CD4-positive, alpha-beta memory T cell (primary cell): ENCODE measurements at places on chromosomes 1 and 21.
A peak's percentile ranks its signal among the peaks of the same experiment; 100 is the strongest.

- no peak for DNase-seq
These were observed 18.2 kb downstream of the ADAR start for GRCh38 chr1:154589780-154590179.

DNA sequence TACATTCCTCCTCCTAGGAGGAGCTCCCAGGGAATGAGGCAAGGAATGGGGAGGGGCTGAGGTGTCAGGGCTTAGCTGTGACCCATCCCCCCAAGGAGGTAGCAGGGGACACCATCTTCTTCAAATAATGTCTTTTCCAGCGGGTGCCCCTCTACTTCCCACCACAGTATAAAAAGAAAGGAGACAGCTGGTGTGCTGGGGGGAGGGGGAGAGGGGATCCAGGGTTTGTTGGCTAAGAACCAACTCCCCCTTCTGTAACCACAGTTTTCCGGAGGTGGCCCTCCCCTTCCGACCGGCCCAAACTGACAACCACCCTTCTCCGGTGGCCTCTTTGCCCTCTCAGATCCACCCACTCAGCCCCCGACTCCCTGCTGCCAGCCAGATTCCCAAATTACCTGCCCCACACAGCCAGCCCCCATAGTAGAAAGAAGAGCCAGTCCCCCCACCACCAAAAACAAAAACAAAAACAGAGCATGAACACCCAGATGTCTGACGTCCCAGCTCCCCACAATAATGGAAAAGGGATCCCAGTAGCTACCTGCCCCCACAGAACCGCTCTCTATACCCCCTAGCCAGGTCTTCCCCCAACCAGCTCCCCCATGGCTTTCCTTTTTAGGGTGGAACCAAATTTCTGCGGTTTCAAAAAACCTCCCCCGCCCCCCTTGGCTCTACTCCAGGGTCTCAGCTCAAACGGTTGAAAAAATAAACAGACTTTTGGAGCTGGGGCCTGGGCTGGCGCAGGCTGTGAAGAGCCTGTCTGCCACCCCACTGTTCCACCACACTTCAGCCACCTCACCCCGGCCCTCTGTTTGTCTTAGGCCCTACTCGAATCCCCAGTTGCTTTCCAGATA, 2.1 kb downstream of the ARHGEF2 start:
- peak; percentile 69 for DNase-seq

DNA sequence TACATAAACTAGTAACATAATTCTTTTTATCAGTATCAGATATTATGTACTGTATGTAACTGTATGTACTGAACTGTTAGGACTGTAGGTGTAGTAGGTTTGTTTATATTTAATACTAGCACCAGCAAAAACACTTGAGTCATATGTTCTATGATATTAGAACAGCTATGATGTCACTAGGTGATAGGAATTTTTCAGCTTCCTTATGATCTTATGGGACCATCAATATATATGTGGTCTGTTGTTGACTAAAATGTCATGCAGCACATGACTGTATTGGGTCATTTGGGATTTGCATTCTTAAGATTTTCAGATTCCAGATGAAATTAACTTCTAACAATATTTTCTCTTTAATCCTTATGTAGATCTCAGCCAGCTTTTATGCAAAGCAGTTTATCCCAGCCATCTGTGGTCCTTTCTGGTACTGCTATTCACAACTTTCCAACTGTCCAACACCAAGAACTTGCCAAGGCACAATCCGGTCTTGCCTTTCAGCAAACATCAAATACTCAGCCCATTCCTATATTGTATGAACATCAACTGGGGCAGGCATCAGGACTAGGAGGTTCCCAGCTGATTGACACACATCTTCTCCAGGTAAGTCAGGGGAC, 38.3 kb upstream of the MYOCOS start:
- DNase-seq: no peak

DNA sequence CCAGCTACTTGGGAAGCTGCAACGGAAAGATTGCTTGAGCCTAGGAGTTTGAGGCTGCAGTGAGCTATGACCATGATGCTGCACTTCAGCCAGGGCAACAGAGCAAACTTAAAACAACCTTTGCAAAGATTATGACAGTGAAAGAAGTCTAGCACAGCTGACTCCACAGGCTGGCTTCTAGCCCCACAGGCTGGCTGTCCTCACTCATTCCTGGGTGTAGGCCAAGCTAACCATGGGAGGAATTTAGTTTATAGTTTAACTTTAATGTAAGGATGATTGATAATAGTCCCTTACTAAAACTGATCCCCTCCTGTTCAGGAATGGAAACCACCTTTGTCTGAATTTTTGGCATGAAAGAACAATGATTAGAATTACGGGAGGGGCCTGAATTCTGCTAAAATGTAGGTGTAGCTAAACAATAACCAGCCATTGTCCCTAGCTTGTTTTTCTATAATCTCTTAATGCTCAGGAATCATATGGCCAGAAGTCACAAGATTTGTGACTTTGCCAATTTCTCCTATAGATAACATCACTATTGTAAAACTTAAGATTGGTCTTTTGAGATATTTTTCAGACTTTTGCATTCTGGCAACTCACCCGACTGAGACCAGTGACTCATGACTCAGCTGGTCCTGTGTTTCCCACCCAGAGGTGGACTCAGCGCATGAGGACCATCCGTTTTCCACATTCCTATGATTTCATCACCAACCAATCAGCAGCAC, 28.1 kb upstream of the SGIP1 start:
- DNase-seq: no peak

- DNase-seq: no peak
These were observed 23.2 kb upstream of the CLDN17 start for GRCh38 chr21:30189773-30190172.

GRCh38 chr1:92310185-92310597, 11.3 kb downstream of the RPAP2 start:
- peak; percentile 44 for DNase-seq

DNA sequence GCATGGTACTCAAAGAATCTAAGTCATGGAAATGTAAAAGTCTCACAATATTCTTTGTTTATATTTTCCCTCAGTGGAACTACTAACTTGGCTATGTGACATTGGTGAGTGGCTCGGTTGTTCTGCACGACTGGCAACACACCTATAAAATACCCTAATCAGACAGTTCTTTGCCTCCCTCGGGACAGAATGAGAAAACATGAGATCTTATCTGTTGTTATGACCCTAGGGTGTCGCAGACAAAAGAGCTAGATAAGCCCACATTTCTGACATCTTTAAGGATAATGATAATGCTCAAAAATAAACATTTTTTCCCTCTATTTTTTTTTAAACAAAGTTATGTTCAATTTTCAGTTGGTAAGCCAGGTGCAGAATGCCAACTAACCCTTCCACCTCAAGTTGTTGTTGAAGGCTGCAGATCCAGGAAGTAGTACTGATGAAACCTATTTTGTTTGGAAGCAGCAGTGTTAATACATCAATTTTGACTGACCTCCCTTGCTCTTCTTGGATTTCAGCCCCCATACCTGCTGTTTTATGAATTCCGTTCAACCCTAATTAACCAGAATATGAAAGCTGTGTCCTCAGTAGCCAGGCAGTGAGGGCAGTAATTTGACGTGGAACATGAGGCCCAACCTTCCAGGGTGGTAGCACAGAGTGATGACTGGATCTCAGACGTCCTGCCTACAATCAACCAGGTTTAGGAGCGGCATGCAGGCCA, 108.7 kb upstream of the DUSP10 start:
- DNase-seq: no peak

DNA sequence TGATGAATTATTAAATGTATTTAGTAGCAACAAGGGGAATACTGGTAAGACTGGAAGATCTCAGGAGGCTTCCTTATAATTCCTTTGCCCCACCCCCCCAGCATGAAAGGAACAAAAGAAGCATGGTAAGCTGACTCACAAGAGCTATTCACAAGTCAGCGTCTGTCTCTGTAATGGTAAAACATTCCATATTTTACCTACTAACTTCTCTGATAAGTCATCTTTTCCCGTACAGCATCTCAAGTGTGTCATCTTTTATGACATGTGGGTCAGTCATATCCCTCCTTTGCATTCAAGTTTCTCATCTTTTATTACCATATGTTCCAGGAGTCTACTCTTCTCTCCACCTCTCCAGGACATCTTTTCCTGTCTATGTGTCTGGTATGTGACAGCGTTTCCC, 241.3 kb downstream of the PLA2G4A start:
- DNase-seq: no peak

DNA sequence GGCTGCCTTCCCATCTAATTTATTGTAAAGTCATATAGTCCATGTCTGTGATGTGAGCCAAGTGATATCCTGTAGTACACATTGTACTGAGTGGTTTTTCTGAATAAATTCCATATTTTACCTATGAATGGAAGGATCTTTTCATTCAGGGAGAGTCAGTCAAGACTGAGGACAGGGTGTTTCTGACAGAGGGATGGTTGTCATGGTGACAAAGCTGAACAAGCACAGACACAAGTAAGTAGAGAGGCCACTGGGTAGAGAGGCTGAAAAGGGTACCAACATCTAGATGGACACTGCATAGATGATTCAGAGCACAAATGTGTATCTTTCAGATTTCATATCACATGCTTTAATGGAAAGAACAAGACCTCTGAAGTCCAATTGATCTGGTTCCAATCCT, 22.6 kb upstream of the IL20 start:
- no peak for DNase-seq

GRCh38 chr1:193066606-193067005, 7.2 kb downstream of the RO60 start:
- no peak for DNase-seq

- DNase-seq: no peak
These were observed 124.2 kb downstream of the GALNT2 start for GRCh38 chr1:230191079-230191804.

DNA sequence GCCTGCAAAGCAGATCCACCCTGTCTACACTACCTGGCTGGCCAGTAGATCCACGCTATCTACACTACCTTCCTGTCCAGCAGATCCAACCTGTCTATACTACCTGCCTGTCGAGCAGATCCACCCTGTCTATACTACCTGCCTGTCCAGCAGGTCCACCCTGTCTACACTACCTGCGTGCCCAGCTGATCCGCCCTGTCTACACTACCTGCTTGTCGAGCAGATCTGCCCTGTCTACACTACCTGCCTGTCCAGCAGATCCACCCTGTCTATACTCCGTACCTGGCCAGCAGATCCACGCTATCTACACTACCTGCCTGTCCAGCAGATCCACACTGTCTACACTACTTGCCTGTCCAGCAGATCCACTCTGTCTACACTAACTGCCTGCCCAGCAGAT, 102.8 kb upstream of the SAMD11 start:
- no peak for DNase-seq

DNA sequence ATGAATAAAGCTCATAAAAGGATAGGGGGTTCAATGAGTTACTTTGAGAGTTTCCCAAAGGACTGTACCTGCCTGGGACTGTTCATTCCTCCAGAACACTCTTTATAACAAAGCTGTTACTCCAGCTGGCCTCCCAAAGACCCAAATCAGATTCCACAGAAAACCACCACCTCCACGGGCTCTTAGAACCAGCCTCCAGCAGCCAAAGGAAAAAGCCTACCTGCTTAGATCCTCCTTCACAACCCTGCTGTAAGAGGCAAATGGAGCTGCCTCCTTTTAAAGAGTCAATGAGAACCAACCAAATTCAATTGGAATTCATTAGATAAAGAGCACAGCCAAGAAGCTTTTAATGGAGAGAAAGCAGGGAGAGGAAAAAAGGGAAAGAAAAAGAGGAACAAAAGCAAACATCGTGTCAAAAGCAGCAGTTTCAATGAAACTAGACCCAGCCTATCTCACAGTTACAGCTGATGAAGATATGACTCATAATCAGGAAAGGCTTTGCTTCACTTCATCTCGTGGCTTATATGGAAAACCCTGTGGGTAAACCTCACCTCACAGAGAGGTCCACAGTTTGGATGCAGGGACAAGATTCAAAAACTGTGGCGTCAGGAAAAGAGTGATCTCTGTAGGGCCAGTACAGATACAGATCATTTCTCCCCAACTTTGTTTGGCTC, 27.8 kb upstream of the FMO4 start:
- no peak for DNase-seq

- DNase-seq: no peak
These were observed 521.6 kb downstream of the PLPP3 start for GRCh38 chr1:56057466-56058405.

DNA sequence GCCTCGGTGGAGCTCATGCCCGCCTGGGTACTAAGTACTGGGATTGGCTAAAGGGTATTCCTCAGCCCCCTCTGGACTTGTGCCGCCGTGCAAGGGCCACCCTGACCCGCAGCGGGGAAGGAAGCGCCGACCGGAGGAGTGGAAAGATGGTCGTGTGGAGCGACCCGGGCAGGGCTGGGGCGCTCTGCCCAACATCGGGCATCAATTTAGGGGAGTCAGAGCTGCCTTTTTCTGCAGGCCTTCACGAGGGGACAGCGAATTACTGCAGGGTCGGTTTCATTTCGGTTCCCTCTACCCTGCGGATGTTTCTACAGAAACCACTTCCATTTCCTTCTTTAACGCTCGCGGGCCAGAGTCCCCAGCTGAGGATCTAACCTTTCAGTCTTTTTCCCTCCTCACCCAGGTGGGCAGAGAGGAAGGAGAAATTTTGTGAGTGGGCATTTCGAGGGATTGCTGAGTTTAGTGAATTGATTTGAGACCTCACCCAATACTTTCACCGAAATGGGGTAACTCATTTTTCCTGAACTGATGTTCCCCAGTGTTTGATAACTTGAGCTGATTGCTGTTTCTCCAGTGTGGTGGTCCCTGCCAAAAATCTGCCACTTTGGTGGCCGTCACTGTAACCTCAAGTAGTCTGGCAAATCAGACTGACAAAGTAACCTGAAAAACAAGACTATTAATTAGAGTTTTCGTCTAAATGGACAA, 1.1 kb downstream of the TOR1AIP1 start:
- DNase-seq: peak; percentile 58

GRCh38 chr1:28877132-28877781, 37.1 kb upstream of the EPB41 start:
- peak; percentile 74 for DNase-seq

- no peak for DNase-seq
These were observed 11.8 kb upstream of the FASLG start for GRCh38 chr1:172647110-172647564.

GRCh38 chr1:18005238-18005637, 102.4 kb upstream of the IGSF21 start:
- DNase-seq: no peak

GRCh38 chr1:159652506-159652905, 61.9 kb downstream of the CRP start:
- no peak for DNase-seq

- DNase-seq: no peak
These were observed 26.2 kb downstream of the OR10J5 start for GRCh38 chr1:159509440-159510228.
